Upper lobe of left lung (tissue), 6 donors: ENCODE measurements at places on chromosomes 7 and 10.

- DNase-seq, result no peak
Observed at GRCh38 chr7:35761871-35762677, 38.8 kb upstream of the SEPTIN7 start.

DNA sequence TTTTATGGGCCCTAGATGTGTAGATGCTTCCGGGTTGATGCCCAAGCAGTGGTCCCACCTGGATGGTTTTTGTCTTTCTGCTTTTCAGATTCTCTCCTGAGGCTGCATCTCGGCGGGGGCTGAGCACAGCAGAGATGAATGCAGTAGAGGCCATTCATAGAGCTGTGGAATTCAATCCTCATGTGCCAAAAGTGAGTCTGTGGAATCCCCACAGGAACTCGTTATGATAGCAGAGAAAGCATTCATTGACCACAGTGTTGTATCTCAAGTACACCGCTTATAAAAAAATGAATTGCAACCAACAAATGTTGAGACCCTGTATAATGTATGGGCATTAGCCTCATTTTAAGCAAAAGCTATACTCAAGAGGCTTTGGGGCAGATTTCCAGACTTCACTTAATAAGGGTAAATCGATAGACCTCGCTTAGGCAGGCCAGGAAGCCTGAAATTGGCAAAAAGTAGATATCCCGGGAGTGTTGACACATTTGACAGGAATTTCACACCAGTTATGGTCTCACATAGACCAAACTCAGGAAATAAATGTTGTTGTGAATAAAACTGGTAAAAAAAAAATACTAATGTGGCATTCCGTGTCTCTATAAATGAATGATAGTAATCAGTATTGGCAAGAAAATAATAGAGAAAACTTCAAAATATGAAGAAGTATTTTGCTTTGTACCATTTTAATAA, 132.0 kb downstream of the WNT2 start:
- DNase-seq, result no peak

DNA sequence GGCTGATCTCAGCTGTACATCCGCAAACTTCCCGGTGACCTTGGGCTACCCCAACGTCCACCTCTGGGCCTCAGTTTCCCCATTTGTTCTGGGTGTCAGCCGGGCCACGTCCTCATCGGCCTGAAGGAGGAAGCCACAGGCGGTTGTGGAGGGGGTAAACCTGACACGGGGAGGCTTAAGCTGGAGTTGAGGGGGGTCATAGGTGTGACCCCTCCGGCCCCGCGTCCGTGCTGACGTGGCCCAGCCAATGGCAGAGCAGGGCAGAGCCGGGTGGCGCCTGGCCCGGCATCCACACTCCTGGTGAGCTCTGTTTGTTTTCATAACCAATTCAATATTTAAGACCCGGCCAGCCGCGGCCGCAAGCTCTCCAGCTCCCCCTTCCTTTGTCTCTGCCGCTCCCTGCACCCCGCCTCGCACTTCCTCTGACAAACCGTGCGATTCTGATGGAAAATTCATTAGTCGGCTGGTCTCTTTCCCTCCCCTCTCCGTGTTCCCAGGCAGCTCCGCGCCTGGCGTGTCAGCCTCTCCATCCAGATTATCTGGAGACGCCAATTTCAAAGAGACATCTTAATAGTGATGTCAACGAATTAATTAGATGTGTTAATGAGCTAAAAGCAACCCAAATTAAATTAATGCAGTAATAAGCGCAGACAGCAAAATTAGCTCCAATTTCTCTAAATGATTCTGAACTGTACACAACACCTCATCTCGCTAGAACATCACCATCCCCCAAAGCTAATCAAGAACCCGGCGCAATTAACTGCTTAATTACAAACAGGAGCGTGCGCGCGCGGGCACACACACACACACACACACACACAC, 55.4 kb downstream of the MICALL2 start:
- no peak for DNase-seq

- no peak for DNase-seq
Observed at GRCh38 chr7:139562961-139563565, 39.6 kb downstream of the CLEC2L start.
